ENCODE measurements at places on chromosomes 6 and 20. TPM values are rescaled to one million over a fixed set of nuclear protein-coding genes. Genes with fewer than 3 reads are reported as not detected.
A peak's percentile ranks its signal among the peaks of the same experiment; 100 is the strongest.

GRCh38 chr6:46412662-46413061 lies 78.6 kb downstream of the RCAN2 start:
- no peak for DNase-seq

DNA sequence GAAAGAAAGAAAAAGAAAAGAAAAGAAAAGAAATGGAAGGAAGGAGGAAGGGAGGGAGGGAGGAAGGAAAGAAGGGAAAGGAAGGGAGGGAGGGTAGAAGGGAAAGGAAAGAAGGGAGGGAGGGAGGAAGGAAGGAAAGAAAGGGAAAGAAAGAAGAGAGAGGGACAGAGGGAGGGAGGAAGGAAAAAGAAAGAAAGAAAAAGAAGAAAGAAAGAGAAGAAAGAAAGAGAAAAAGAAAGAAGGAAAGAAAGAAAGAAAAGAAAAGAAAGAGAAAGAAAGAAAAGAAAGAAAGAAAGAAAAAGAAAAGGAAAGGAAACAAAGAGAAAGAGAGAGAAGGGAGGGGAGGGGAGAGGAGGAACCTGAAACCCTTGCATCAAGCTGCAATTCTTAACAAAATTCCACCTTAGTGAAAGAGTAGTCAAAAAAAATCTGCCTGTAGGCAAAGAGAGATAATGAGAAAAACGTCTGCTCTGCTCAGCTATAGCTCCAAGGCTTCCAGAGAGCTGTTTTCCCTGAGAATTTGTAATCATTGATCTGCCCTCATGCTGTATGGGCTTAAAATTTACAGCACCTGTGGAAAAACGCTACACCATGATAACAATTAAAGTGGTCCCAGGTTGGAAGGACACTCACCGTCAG lies 16.7 kb upstream of the MYCT1 start:
- DNase-seq: no peak

C20orf204 gene
- 0.47 TPM for total RNA-seq

BTNL2 gene
- not detected for total RNA-seq

GRCh38 chr6:107184435-107184834 lies 69.1 kb upstream of the BEND3 start:
- DNase-seq: no peak

THEMIS gene
- not detected for total RNA-seq

C4B gene
- 6.7 TPM for total RNA-seq

OR2B6 gene
- not detected for total RNA-seq

WFDC12 gene
- total RNA-seq: not detected

BPIFB1 gene
- not detected for total RNA-seq

HEY2 gene
- total RNA-seq: not detected

GRCh38 chr6:36235309-36235708 lies 34.6 kb upstream of the PNPLA1 start:
- no peak for DNase-seq

DNA sequence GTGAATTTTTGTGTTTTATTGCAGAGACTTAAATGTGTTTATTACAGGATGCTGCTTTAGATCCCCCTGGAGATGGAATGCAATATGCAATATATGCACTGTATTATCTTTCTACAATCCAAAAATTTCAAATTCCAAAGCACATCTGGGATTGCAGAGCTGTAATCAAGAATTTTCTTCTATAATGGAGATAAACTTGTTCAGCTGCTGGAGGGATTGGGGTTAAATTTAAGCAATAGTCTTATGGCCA lies 66.4 kb downstream of the MKKS start:
- DNase-seq: no peak

DNA sequence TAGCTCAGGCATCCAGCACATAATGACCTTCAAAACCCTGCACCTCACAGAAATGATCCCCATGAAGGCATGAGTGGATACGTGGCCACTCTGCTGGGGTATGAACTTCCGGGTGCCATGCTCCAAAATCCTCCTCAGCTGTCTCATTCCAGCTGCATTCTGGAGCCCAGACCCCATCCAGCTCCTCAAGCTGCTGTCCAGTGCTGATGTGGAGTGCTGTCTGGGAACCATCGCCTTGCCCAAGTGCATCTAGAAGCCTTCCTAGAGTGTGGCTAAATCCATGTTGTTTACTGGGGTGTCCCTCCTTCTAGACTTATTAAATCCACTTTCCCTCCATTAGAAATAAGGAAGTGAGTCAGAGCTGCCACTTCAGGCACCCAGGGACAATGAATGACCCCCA lies 130.8 kb upstream of the PTPRT start:
- no peak for DNase-seq

- no peak for DNase-seq
Measured at GRCh38 chr20:9148291-9148690, 79.4 kb downstream of the PLCB4 start.

DNA sequence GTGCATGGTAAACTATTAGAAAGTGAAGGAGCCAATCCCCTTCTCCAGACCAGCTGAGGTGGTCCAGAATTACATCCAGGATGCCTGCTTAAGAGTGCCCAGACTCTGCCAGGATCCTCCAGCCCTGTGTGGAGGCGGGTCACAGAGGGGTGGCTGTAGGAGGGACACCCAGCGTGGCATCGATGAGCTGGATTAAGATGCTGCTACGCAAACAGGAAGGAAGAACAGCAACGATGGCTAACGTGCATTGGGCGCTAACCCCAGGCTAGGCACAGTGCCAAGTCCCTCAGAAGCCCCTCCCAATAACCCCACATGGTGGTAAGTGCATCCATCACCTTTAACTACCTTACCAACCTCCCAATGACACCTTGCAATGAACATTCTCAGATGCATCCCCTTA lies 63.9 kb upstream of the MRPS10 start:
- DNase-seq: no peak

GRCh38 chr6:3088968-3089367 lies 20.7 kb downstream of the RIPK1 start:
- peak; percentile 22 for DNase-seq

- peak; percentile 100 for DNase-seq
Measured at GRCh38 chr20:35305682-35306556, 13.7 kb upstream of the FAM83C start.

DNA sequence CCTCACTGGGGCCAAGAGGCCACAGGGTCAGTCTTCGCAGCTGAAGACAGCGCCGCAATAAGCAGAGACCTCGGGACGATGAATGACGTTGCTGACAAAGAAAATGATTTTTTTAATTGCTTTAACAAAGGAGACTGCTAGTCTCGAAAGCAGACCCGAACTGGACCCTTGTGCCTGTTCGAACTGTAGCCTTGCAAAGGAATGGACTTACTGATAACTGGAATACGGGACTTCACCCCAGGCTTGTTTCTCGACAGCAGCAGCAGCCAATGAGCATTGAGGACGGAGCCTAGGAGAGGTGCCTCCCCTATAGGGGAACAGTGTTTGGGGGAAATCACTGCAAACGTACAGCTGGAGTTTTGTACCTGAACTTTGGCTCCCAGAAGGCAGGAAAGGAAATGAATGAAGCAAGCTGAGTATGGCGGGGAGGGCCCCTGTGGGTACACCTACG lies 1.3 kb upstream of the TAF4 start:
- DNase-seq: no peak

- no peak for DNase-seq
Measured at GRCh38 chr20:62457831-62458230, 18.0 kb downstream of the GATA5 start.

BANF2 gene
- total RNA-seq: not detected

DNA sequence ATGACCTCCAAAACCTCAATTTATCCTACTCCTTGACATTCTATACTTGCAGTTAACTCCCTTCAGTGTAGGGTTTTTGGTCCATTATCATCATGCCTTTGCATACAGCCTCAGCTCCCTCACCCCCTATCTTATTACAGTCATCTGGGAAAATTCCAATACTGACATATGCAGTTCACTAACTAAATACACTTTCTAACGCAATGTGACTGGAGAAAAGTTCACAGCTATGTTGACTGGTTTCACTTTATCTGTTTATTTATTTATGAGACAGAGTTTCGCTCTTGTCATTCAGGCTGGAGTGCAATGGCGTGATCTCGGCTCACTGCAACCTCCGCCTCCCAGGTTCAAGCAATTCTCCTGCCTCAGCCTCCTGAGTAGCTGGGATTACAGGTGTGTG lies 64.9 kb downstream of the CRYBG1 start:
- no peak for DNase-seq

CCN6 gene
- not detected for total RNA-seq

DLK2 gene
- 3.3 TPM for total RNA-seq

LY6G6C gene
- not detected for total RNA-seq

DNA sequence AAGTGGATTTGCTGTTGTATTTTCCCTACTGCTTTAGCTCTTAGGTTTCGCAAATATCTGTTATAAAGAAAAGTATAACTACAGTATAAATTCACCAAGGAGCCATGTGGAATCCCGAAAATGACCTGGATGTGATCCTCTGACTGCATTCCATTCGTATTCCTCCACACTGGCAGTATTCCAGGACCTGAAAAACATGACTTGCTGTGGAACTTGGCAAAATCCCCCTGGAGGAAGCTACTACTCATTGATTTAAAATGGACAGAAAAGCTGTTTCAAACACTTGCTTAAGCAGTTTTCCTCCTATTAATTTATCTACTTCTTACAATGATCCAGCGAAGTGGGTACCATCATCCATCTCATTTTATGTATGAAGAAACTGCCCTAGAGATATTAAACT lies 13.3 kb upstream of the ENPP5 start:
- peak; percentile 68 for DNase-seq

EZR gene
- 41.2 TPM for total RNA-seq

IFT52 gene
- 17.4 TPM for total RNA-seq

- DNase-seq: no peak
Measured at GRCh38 chr20:14207591-14207990, 129.8 kb downstream of the FLRT3 start.

Measured in myocyte (in vitro differentiated cells).